ENCODE measurements at places on chromosomes 13 and 19. TPM values are rescaled to one million over a fixed set of nuclear protein-coding genes. Genes with fewer than 3 reads are reported as not detected.

The PRDX2 gene
- 81.7 TPM for total RNA-seq

GRCh38 chr19:33406521-33407139 is 33.1 kb downstream of the CEBPG start:
- DNase-seq, result peak; percentile 70

GRCh38 chr19:1765232-1765903 is 12.1 kb downstream of the ONECUT3 start:
- no peak for DNase-seq

DNA sequence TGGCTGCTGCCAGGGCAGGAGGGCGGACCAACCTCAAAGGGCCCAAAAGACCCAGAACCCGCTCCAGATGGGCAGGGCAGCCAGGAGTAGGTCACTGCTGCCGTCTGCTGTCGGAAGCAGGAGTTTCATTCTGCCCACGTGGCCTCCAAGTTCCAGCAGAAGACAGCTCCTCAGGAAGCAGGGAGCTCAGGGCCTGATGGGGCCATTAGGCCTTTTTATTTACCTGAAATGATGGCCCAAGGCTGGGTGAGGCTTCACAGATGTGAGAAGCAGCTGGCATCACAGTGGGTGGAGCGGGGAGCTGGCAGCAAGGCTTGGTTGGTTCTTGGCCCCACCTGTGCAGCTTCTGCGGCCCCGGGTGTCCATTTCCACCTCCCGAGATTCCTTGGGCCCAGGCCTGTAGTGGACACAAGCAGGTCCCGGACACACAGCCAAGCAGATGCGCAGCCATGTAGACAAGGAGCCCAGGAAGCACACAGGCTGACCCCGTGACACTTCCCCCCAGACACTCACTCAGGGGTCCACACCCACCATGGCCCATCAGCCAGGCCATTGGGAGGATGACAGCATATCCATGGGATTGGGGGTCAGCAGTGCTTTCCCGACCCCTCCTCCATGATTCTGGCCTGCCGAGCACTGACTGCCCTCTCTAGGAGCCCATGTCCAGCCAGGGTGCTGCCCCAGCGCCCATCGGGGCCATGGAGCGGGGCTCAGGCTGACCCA is 26.4 kb downstream of the C13orf46 start:
- peak; percentile 35 for DNase-seq

GRCh38 chr13:48720621-48721020 is 66.9 kb downstream of the CYSLTR2 start:
- no peak for DNase-seq

The FAM216B gene
- total RNA-seq, result not detected

- no peak for DNase-seq
Observed at GRCh38 chr19:11784356-11784755, 14.0 kb upstream of the ZNF491 start.

The SERPINE3 gene
- total RNA-seq, result not detected

DNA sequence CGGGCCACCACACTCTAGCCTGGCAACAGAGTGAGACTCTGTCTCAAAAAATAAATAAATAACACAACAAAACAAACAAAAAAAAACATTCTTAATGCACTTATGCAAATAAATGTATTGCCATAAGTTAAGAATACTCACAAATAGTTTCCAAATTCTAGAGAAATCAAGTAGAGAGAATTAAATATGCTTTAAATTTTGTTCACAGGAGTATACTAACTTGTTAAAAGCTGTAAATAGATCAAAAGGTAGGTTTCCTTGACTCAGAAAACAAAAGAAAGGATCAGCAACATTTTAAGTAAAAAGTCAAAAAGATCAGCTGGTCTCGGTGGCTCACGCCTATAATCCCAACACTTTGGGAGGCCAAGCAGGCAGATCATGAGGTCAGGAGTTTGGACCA is 50.5 kb upstream of the ZNF429 start:
- no peak for DNase-seq

DNA sequence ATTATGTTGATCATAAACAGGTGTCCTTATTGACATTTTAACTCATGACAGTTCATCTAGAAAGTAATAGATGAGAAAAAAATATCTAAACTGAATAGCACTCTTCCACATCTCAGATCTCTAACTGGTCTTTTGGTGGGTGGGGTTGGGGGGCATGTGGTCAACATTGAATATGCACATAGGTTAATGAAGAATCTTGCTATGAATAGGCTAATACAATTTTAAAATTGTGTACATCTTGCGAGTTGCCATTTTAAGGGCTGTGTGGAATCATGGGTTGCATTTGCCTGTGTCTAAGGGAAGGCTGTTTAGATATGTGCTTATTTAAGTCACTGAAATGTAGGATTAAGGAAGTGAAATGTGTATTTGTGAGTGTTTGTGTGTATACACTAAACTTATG is 346.0 kb downstream of the ITGBL1 start:
- DNase-seq, result no peak

GRCh38 chr13:107690181-107690580 is 525.2 kb downstream of the LIG4 start:
- no peak for DNase-seq

The CALR3 gene
- total RNA-seq, result not detected
